ENCODE measurements at places on chromosomes 16 and 17. TPM values are rescaled to one million over a fixed set of nuclear protein-coding genes. Genes with fewer than 3 reads are reported as not detected.

GRCh38 chr17:18925187-18925586, 26.8 kb upstream of the SLC5A10 start:
- no peak for DNase-seq
- no peaks in the 10 kb centered on the region for H3K36me3 ChIP-seq
- peaks cover 9% of the 10 kb centered on the region for H3K4me1 ChIP-seq
- H3K27me3 ChIP-seq = no peaks in the 10 kb centered on the region
- no peak overlapping the region for H3K4me3 ChIP-seq

DNA sequence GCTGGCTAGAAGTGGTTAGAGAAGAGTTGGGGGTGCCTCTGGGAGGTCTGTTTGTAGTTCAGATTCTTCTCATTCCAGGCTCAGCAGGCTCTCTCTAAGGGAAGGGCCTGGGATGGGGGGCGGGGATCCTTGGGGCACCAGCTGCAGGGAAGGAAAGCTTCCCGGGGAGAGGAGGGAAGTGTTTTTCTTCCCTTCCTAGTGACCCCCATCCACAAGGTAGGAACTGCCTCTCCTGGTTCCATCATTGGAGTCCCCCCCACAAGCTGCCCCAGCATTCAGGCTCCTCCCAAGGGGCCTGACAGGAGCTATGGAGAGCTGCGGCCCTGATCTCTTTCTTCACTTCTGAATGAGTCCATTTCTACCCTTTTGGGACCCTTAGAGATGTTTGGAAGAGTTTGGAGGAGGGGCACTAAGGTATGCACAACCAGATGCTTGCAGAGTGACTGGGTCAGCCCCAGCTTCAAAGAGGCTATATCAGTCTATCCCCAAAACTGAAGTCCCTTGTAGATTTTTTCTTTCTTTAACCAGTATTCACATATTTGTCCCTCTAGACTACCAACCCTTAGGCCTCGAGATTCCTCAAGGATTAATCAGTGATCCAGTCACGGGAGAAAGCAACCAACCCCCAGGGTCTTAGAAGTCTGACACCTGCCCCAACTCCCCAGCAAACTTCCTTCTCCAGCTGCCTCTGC, 13.9 kb upstream of the FZD2 start:
- H3K27me3 ChIP-seq = peaks cover 5% of the 10 kb centered on the region
- no peaks in the 10 kb centered on the region for H3K36me3 ChIP-seq
- H3K27ac ChIP-seq = no peak overlapping the region
- DNase-seq = no peak

DNA sequence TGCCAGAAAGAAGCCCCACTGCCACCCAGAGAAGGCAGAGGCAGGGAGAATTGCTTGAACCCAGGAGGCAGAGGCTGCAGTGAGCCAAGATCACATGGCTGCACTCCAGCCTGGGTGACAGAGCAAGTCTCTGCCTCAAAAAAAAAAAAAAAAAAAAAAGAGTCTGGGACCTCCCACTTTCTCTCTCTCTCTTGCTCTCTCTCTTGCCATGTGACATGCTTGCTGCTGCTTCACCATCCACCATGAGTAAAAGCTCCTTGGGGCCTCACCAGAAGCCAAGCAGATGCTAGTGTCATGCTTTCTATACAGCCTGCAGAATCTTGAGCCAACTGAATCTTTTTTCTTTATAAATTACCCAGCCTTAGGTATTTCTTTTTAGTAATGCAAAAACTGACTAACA, 21.5 kb upstream of the SRSF1 start:
- no peak overlapping the region for H3K27ac ChIP-seq
- no peak overlapping the region for H3K4me3 ChIP-seq
- DNase-seq = no peak
- no peaks in the 10 kb centered on the region for H3K36me3 ChIP-seq
- H3K27me3 ChIP-seq = no peaks in the 10 kb centered on the region

The ADAMTS18 gene
- total RNA-seq = 0.82 TPM

DNA sequence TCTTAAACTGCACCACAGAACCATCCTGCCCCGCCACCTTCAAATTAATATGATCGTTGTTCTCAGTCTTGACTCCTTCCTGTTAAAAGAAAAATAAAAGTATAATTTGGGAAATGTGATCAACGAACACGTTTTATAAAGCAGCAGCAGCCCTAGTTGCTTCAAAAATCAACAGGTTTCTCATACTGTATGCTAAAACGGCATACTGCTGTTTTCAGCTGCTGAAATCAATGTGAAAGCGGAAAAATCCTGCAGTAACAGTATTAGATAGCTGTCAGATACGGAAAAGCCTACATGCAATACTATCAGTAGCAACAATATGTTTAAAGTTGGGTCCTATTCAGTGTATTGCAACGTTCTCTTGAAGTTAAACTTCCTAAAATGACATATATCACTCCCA, 1.6 kb downstream of the SUMO2 start:
- H3K4me1 ChIP-seq = peaks cover 28% of the 10 kb centered on the region
- peak overlapping the region; percentile 89 for H3K4me3 ChIP-seq
- no peaks in the 10 kb centered on the region for H3K27me3 ChIP-seq

Measured in gastrocnemius medialis (tissue), 4 donors.